Caki2 (cell line): ENCODE measurements at places on chromosomes 1 and 21. TPM values are rescaled to one million over a fixed set of nuclear protein-coding genes. Genes with fewer than 3 reads are reported as not detected.

DNA sequence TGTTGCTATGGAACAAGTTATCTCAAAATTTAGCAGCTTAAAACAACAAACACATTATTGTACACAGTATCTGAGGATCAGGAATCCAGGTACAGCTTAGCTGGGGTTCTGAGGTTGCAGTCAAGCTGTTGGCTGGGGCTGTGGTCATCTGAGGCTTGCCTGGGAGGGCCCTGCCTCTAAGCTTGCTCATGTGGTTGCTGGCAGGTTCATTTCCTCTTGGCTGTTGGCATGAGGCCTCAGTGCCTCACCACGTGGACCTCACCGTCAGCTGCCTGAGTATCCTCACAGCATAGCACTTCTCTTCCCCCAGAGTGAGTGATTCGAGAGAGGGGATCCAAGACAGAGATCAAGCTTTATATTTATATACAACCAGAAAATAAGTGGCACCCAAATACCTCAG, 18.6 kb downstream of the NTPCR start:
- DNase-seq = no peak

The SPEN gene
- 6.9 and 9.3 TPM in 2 replicates for total RNA-seq

DNA sequence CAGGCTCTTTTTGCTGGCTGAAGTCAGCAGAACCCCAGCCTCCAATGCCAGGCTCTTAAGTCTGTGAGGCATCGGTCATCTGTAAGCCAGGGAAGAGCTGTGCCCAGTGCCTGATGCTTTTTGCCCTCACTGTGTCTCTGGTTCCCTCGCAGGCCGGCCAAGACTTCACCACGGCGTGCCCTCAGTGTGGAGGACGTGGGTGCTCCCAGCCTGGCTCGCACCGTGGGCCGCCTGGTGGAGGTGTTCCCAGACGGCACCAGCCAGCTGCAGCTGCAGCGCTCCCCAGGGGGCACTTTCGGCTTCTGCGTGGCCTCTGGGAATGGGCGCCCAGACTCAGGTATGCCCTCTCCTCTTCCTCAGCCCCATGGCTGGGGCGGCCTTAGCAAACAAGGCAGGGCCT, 32.5 kb downstream of the KIAA1614 start:
- DNase-seq = no peak

GRCh38 chr21:44858291-44858690, 15.2 kb downstream of the PTTG1IP start:
- DNase-seq = no peak
